NCI-H774 (cell line): ENCODE measurements at places on chromosomes 2 and 18.

DNA sequence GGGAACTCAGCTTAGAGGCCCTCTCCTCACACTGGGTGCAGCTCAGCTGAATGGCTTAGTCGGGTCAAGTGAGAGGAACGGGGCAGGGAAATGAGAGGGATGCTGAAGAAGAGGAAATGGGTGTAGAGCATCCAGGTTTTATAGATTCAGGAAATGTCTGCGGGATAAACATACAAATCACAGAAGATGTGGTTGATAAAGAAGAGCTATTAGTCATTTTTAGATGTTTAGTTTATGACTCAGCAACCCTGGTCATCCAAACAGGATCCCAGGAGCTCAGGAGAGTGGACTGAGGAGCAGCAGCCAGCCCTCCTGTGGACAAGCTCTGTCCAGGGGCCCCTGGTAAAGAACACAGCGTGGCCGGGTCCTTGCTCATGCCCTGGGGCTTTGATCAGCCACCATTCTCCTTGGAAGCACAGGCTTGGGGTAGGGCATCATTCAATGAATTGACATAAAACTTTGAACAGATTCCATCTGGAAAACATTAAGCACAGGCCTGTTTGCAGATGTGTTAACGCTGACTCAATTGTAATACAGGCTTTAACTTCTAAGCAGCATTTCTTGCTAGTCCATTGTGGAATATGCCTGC lies 83.0 kb downstream of the NPAS2 start:
- no peak for DNase-seq

- no peak for DNase-seq
These were observed 12.2 kb downstream of the CAPG start for GRCh38 chr2:85397925-85398331.

- DNase-seq, result peak; percentile 63
These were observed at the start of gene RAB11FIP5 for GRCh38 chr2:73112913-73113854. TSS of gene RAB11FIP5 (minus strand) at chr2:73112948. CDS start at chr2:73112777, 171 bp downstream.

- no peak for DNase-seq
These were observed 428.8 kb downstream of the ZNF521 start for GRCh38 chr18:24923138-24923537.

GRCh38 chr18:47560723-47561715 lies 309.6 kb upstream of the SKOR2 start:
- no peak for DNase-seq

DNA sequence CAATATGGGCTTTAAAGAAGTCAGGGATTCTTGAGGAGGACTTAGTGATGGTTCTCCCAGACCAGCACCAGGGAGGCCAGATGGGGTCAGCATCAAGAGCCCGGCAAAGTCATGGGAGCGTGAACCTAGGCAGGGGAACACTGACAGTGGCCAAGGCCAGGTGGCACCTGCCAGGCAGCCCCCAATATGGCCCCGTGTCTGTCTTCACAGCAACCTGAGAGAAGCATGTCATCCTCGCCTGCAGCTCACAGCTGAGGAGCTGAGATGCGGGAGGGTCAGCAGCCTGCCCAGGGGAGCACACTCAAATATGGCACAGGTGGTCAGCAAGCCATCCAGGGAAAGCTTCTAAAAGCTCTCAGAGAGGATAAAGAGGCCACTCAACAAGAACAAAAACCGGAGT lies 105.7 kb upstream of the GPC1 start:
- no peak for DNase-seq

DNA sequence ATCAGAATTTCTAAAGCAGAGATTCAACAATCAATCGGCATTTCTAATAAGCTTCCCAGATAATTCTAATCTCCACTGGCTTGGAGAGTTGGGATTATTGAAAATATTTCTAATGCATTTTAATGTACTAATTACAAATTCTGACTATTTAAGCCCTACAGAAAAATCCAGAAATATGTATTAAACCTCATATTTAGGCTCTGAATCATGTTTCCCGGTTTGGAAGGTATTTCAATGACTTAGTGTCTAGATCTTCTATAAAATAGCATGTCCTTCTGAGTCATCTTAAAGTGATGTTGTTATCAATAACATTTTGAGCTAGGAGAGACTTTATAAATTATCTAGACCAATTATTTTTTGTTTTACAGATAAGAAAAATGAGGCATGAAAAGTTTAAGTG lies 258.8 kb upstream of the NRXN1 start:
- DNase-seq, result no peak

DNA sequence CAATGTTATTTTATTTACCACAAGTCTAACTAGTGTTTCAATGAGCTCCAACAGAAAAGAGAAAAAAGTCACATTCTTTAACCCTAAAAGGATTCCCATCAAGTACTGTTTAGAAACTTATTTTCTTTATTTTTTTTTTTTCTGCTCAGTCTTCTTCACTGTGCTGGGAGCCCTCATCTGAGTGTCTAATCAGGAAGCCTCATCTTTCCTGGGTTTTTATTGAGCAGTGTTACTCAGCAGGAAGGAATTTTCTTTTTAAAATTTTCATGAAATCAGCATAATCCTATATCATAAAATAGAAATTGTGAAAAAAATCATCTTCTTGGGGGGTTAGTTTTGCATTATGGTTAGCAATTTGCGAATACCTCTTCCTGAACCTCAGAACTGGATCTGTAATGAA lies 453.8 kb downstream of the CDH2 start:
- DNase-seq, result no peak

GRCh38 chr2:109238580-109238979 lies 109.6 kb downstream of the SH3RF3 start:
- DNase-seq, result no peak

DNA sequence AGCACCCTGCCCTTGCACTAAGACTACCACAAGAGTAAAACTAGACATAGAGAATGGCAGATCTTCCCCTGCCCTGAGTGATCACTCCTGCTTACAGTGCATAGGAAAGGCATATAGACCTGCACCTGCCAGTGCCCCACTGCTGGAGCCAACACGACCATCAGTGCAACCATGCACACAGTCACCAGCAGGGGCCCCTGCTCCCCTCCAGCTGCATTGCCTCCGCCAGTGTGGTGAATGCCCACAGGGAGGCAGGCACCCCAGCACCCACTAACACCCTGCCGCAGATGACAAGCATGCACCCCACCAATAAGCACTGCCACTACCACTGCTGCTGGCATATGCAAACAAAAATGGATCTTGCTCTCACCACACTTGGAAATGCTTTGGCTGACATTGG lies 478.8 kb downstream of the ADCYAP1 start:
- no peak for DNase-seq

DNA sequence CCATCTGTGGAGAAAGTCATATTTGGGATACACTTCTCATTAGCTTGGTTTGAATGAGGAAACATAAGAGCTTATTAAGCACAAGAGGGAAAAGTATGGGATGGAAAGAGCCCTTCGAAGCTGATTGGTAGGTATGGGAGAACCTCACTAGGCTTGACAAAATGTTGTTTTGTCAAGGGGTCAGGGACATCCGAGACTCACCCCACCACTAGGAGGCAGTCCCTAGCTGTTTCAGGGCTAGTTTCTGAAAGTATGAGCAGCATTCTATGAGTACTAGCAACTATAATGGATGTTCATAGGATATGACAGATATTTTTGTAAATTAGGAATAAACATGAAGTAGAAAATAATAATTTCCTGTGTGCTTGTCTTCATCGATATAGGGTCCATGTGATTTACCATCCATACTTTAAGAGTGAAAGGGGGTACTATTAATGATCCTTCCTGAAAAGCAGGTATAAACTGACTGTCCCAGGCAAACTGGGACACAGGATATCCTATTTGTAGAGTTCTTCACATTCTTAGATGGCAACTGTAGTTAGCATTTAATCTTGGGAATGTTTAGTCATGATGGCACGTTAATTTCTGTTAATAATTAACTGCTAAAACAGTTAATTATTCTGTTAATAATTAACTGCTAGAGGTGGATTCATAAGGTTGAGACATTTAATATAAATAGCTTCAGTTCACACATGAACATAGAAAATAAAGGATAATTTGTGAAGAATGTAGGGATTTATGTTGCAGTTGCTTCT lies 28.4 kb downstream of the OTX1 start:
- no peak for DNase-seq

- no peak for DNase-seq
These were observed 20.5 kb downstream of the GRB14 start for GRCh38 chr2:164600763-164601162.

DNA sequence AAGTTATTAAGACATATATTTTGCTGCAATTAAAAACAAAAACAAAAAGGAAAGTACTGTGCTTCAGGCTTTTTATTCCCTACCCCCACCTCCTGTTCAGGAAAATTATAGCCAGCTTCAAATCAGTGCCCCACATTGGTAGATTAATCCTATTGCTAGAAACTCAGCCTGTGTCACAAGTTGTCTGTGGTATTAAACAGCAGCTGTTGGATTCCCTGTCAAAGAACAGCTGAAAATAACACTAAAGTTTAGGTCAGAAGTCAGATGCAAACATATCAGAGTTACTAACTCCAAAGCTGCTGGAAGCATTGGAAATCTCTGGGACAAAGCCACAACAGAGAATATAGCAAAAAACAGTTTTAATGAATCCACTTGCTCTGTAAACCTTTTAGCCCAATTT lies 818 bp upstream of the CCDC141 start:
- DNase-seq, result no peak

DNA sequence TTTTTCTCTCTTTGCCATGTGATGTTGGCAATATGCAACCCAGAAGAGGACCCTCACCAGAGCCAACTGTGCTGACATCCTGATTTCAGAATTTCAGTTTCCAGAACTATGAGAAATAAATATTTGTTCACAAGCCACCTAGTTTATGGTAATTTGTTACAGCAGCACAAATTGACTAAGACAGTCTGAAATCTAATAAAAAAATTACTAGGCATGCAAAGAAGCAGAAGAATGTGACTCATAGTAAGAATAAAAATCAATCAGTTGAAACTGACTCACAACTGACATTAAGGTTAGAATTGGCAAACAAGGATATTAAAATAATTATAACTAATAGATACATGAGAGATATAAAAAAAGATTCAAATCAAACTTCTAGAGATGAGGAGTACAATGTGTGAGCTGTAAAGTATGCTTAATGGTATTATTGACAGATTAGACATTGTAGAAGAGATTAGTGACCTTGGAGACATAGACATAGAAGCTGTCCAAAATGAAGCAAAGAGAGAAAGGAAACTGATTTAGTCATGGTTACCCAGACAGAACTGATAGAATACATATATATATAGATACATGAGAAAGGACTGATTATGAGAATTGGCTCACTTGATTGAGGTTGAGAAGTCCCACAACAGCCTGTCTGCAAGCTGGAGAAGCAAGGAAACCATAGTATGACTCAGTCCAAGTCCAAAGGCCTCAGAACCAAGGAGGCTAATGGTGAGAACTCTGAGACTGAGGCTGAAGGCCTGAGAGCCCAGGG lies 27.8 kb upstream of the TTC39C start:
- no peak for DNase-seq

DNA sequence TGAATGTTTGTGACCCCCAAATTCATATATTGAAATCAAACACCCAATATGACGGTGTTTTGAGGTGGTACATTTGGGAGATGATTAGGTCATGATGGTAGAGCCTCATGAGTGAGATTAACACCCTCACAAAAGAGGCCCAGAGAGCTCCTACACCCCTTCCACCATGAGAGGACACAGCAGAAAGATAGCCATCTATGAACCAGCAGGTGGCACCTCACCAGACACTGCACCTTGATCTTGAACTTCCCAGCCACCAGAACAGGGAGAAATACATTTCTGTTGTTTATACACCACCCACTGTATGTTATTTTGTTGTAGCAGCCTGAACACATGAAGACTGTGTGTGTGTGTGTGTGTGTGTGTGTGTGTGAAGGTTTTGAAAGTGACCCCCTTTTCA lies 58.1 kb downstream of the ST3GAL5 start:
- no peak for DNase-seq

DNA sequence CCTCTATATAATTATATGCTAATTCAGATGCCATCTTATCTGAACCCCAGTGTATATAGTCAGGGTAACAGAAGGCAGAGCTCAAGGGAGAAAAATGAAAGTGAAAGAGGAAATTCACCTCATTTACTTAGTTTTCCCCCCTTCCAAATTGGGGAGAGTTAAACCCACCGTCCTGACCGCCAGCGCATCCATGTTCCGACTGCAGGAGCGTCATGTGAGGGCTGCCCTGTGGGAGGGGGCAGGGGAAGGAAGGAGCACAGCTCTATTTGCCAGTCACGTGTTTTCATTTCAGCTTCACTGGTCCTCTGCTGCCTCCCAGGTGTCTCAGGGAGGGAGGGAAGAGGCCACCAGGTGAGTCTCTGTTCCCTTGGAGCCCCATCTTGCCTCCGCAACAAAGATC lies 13.2 kb downstream of the CNNM4 start:
- DNase-seq, result peak; percentile 15

GRCh38 chr2:220036431-220036830 lies 409.0 kb downstream of the SLC4A3 start:
- DNase-seq, result no peak

DNA sequence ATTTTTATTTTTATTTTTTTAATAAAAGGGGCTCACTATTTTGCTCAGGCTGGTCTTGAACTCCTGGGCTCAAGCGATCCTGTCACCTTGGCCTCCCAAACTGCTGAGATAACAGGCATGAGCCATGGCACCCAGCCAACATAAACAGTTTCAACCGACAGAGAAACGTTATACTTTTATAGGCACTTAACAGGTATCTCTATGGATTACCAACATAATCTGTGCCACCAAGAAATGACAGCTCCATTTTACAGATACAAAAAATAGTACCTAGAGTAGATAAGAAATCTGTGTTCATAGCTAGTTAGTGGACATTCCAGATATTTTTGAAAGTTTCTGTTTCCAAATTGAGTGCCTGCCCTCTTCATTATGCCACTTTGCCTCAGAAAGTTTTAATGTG lies 1316.7 kb downstream of the LRP1B start:
- DNase-seq, result no peak

DNA sequence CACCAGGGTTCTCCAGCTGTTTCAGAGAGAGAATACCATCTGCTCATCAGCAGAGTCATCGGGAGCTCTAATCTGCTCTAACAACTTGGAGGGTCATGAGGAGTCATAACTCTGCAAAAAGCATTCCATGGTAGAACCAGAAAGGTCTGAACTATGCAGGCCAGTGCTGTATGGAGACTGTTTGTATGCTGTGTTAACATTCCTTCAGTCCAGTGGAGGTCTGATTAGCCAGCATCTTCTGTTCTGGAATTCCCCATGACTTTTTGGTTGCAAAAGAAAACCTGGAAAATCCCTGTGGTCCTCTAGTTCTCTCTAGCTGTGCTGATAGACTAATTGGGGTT lies 9.4 kb upstream of the ITGB6 start:
- DNase-seq, result no peak

- no peak for DNase-seq
These were observed 207.4 kb upstream of the SYT4 start for GRCh38 chr18:43484710-43485109.

DNA sequence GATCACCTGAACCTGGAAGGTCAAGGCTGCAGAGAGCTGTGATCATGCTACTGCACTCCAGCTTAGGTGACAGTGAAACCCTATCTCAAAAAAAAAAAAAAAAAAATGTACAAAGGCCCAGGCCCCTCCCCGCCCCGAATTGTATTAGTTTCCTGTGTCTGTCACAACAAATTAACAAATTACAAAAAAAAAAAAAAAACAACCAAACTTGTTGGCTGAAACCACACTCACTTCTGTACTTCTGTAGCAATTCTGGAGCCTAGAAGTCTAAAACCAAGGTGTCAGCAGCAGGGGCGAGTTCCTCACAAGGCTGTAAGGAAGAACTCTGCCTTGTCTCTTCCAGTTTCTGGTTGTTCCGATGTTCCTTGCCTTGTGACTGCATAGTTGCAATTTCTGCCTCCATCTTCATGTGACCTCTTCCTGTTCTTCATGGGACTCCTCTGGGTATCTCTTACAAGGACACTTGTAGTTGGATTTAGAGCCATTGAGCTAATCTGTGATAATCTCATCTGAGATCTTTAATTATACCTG lies 100.8 kb upstream of the ZSWIM2 start:
- DNase-seq, result no peak
